Activated CD8-positive, alpha-beta T cell treated with anti-CD3 and anti-CD28 coated beads, Interleukin-2, amount 10 ng/mL, durations not matched to agents 7 days and 5 days (primary cell): ENCODE measurements at places on chromosomes 7 and 10. TPM values are rescaled to one million over a fixed set of nuclear protein-coding genes. Genes with fewer than 3 reads are reported as not detected.

The HIPK2 gene
- total RNA-seq = 17.0 TPM

The TDRD1 gene
- total RNA-seq = not detected

The METTL27 gene
- total RNA-seq = not detected

GRCh38 chr7:122289426-122289825 is 15.1 kb downstream of the FEZF1 start:
- H3K27me3 ChIP-seq = no peaks in the 10 kb centered on the region
- DNase-seq = no peak
- no peaks in the 10 kb centered on the region for H3K36me3 ChIP-seq
- no peak overlapping the region for H3K27ac ChIP-seq
- no peaks in the 10 kb centered on the region for H3K4me1 ChIP-seq

DNA sequence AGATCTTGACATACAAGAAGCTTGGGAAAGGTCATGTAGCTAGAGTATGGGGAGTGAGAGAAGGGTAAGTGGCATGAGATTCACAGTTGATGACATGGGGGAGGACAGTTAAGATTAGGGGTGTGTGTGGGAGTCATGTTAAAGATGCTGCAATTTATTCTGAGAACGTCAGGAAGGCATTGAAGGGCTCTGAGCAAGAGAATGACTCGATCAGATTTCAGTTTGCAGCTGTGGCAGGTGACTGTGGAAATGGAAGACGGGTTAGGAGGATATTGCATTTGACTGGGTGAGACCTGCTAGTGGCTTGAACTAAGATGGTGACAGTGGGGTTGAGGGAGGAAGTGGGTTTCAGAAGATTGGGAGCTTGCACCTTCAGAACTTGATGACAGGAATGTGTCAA is 5.6 kb downstream of the CDC123 start:
- peaks cover 55% of the 10 kb centered on the region for H3K36me3 ChIP-seq
- H3K27me3 ChIP-seq = no peaks in the 10 kb centered on the region
- DNase-seq = peak; percentile 27
- H3K27ac ChIP-seq = peak overlapping the region; percentile 68
- no peak overlapping the region for H3K4me3 ChIP-seq

DNA sequence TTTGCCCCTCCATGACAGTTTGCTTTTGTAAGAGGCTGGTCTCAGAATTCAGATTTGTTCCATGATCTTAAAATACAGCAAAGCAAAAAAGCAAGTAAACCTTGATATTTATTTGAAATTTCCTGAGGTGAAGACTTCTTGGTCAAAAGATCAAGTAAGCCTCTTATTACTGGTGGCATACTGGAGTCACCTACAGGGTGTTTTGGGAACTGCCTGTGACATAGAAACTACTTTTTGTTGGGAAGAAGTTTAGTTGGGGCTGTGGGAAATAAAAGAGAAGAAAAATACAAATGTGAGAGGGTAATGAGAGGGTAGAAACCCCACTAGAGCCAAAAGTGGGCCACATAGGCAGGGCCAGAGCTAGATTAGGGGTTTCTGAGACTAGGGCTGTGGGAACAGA is 217.9 kb downstream of the OTUD1 start:
- DNase-seq = no peak
- H3K36me3 ChIP-seq = no peaks in the 10 kb centered on the region
- no peaks in the 10 kb centered on the region for H3K4me1 ChIP-seq
- no peak overlapping the region for H3K27ac ChIP-seq
- H3K4me3 ChIP-seq = no peak overlapping the region

DNA sequence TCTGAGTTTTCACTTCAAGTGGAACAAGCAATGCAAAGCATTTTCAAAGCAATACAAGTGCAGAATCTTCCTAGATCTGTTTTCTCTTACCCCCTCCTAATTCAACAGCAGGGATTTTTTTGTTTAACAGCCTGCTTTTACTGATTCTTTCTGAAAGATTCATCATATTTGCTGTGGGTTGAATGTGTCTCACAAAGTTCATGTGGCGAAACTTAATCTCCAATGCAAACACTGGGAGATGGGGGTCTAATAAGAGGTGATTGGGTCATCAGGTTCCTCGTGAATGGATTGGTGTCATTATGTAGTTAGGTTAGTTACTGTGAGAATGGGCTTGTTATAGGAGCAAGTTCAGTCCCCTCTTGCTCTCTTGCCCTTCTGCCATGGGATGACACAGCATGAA is 107.6 kb downstream of the CNNM2 start:
- no peak overlapping the region for H3K4me3 ChIP-seq
- peaks cover under 1% of the 10 kb centered on the region for H3K27me3 ChIP-seq
- no peak overlapping the region for H3K27ac ChIP-seq
- DNase-seq = no peak
- no peaks in the 10 kb centered on the region for H3K36me3 ChIP-seq

- H3K36me3 ChIP-seq = peaks cover 25% of the 10 kb centered on the region
- no peaks in the 10 kb centered on the region for H3K4me1 ChIP-seq
- no peak for DNase-seq
- no peak overlapping the region for H3K27ac ChIP-seq
- no peak overlapping the region for H3K4me3 ChIP-seq
Observed at GRCh38 chr7:87831097-87831496, 45.1 kb downstream of the SLC25A40 start.

- no peak overlapping the region for H3K4me3 ChIP-seq
- no peaks in the 10 kb centered on the region for H3K36me3 ChIP-seq
- peaks cover 2% of the 10 kb centered on the region for H3K27me3 ChIP-seq
- no peaks in the 10 kb centered on the region for H3K4me1 ChIP-seq
- DNase-seq = no peak
Observed at GRCh38 chr7:18302097-18302496, 193.5 kb upstream of the HDAC9 start.

- no peaks in the 10 kb centered on the region for H3K27me3 ChIP-seq
- no peak overlapping the region for H3K4me3 ChIP-seq
- no peak for DNase-seq
- H3K4me1 ChIP-seq = no peaks in the 10 kb centered on the region
Observed at GRCh38 chr10:5159126-5159525, 25.8 kb downstream of the AKR1C8 start.
